ENCODE measurements at places on chromosomes 2 and 18. TPM values are rescaled to one million over a fixed set of nuclear protein-coding genes. Genes with fewer than 3 reads are reported as not detected.
A peak's percentile ranks its signal among the peaks of the same experiment; 100 is the strongest.

DNA sequence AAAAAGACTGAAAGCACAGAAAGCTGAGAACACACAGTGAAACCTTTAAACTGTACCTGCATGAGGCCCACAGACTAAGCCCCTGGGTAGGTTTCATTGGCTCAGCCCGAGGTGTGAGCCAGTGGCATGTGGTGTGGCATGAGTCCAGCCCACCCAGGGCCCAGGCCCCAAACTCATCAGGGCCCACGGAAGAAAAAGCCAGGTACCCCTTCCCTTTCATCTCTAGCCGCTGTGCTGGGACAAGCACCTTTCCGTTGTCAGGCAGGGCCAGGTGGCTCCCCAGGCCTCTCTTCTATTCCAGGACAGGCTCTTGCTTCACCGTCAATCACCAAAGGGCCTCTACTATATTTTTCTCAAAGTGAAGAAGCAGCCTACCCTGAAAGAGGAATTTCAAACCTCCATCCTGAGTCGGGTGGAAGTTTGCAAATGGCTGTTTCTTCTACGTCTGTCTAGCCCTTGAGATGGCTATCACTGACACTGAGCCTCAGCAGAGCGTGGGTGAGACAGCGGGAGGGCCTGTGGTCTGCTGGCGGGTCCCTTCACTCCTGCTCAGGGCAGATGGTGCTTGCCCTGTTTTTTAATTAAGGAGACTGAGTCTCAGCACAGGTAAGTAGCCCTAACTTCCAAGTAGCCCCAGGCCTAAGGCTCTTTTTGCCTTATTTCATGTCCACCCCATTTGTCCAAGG is 8.6 kb downstream of the DNAJB2 start:
- no peak overlapping the region for H3K4me3 ChIP-seq
- DNase-seq, result no peak
- no peaks in the 10 kb centered on the region for H3K27me3 ChIP-seq
- H3K27ac ChIP-seq, result peak overlapping the region; percentile 16
- H3K4me1 ChIP-seq, result peaks cover 4% of the 10 kb centered on the region
- H3K36me3 ChIP-seq, result peaks cover 4% of the 10 kb centered on the region

- no peak overlapping the region for H3K27ac ChIP-seq
- peaks cover 9% of the 10 kb centered on the region for H3K4me1 ChIP-seq
- H3K36me3 ChIP-seq, result no peaks in the 10 kb centered on the region
- no peak overlapping the region for H3K4me3 ChIP-seq
- H3K27me3 ChIP-seq, result no peaks in the 10 kb centered on the region
Observed at GRCh38 chr2:109049022-109049421, 60.0 kb upstream of the EDAR start.

GRCh38 chr2:232327105-232328031 is 51.2 kb upstream of the ALPP start:
- peak; percentile 85 for DNase-seq
- no peaks in the 10 kb centered on the region for H3K36me3 ChIP-seq
- no peak overlapping the region for H3K27ac ChIP-seq
- H3K27me3 ChIP-seq, result no peaks in the 10 kb centered on the region

GRCh38 chr2:71379086-71379485 is 47.5 kb downstream of the ZNF638 start:
- H3K36me3 ChIP-seq, result peaks cover 15% of the 10 kb centered on the region
- peaks cover 28% of the 10 kb centered on the region for H3K4me1 ChIP-seq
- no peak overlapping the region for H3K27ac ChIP-seq

DNA sequence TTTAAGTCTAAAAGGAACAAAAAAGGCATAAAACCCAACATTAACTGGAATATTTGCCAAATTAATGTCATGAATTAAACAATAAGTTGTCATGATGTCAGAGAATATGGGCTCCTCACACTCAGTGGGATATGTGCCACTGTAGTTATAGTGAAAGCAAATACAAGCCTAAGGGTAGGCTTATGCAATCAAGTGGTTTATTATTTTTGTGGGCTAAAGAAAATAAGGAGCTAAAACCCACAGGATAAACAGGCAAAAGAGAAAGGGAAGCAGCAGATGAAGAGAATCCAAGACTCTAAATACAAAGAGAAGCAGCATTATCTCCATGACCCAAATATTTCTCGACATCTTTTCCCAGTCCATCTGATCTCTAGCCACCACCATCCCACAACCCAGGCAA is 17.5 kb downstream of the YWHAQ start:
- peaks cover 5% of the 10 kb centered on the region for H3K36me3 ChIP-seq
- H3K4me3 ChIP-seq, result no peak overlapping the region

ANKRD62 gene
- total RNA-seq, result not detected

CROCC2 gene
- not detected for total RNA-seq

FAP gene
- total RNA-seq, result not detected

ELAC1 gene
- total RNA-seq, result 4.4 TPM

DES gene
- not detected for total RNA-seq

RGPD8 gene
- 60.6 TPM for total RNA-seq

NGEF gene
- total RNA-seq, result not detected
